ENCODE measurements at places on chromosomes 12 and 14.
A peak's percentile ranks its signal among the peaks of the same experiment; 100 is the strongest.

DNA sequence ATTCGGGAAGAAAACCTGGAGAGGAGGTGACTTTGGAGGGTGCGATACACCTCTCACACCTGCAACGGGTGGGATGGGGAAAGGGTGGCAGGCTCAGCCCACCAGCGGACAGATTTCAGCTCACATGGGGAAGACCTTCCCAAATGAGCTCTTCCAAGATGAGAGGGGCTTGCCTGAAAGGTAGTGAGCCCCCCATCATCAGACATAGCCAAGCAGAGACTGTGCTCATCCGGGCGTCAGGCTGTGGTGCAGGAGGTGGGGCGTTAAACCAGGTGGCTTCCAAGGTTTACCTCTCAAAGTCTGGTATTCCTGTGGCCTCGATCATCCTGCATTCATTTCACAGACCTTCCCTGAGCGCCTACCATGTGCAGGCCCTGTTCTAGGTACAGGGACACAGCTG lies 105.4 kb upstream of the FKBP4 start:
- DNase-seq: no peak

GRCh38 chr12:104694161-104694560 lies 237.4 kb downstream of the CHST11 start:
- DNase-seq: no peak

GRCh38 chr12:19998411-19998810 lies 369.9 kb upstream of the PDE3A start:
- DNase-seq: no peak

DNA sequence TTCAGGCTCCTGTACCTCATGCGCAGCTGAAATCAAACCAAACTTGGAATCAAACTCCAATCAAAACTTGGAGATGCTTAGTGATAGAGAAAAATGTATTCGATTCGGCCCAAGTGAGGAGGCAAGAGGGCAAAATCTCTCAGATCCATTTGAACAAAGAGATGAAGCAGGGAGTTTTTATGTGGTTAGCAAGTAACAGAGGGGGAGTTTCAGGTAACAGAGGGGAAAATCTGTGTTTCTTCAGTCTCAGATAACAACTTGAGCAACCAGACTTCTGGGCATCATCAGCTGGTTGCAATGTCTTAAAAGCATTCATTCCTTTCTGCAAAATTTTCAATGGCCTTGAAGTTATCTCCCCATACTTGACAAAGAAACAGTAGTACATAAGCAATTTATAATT lies 245.1 kb upstream of the AVPR1A start:
- no peak for DNase-seq

- no peak for DNase-seq
Measured at GRCh38 chr12:131637986-131638385, 72.9 kb upstream of the SFSWAP start.

GRCh38 chr14:64760916-64761315 lies 56.7 kb downstream of the PLEKHG3 start:
- no peak for DNase-seq

GRCh38 chr14:69132513-69133181 lies 20.3 kb downstream of the DCAF5 start:
- peak; percentile 38 for DNase-seq

GRCh38 chr14:56534656-56535055 lies 44.9 kb upstream of the TMEM260 start:
- DNase-seq: no peak

- peak; percentile 95 for DNase-seq
Measured at GRCh38 chr14:32593290-32593942, 264.3 kb downstream of the AKAP6 start.

All from fibroblast of skin of scalp (primary cell).